Upper lobe of right lung (tissue), 1 donor: ENCODE measurements at places on chromosomes 4 and X. TPM values are rescaled to one million over a fixed set of nuclear protein-coding genes. Genes with fewer than 3 reads are reported as not detected.

DNA sequence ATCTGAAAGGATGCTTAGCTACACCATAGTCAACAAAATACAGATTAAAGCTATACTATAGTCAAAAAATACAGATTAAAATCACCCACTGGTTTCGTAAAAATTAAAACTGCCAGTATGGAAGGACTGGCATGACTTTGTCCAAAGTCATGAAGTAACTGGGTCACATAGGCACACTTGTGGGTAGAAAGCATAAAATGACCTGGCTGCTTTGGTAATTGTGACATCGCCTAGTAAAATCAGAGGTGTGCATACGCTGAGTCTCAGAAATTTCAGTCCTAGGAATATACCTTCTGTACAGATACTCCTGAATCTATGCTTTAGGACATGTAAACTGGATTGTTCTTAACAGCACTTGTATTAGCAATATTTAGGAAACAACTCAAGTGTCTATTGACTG, 28.1 kb downstream of the CLNK start:
- no peak for DNase-seq

The IGBP1 gene
- 51.7 TPM for total RNA-seq

DNA sequence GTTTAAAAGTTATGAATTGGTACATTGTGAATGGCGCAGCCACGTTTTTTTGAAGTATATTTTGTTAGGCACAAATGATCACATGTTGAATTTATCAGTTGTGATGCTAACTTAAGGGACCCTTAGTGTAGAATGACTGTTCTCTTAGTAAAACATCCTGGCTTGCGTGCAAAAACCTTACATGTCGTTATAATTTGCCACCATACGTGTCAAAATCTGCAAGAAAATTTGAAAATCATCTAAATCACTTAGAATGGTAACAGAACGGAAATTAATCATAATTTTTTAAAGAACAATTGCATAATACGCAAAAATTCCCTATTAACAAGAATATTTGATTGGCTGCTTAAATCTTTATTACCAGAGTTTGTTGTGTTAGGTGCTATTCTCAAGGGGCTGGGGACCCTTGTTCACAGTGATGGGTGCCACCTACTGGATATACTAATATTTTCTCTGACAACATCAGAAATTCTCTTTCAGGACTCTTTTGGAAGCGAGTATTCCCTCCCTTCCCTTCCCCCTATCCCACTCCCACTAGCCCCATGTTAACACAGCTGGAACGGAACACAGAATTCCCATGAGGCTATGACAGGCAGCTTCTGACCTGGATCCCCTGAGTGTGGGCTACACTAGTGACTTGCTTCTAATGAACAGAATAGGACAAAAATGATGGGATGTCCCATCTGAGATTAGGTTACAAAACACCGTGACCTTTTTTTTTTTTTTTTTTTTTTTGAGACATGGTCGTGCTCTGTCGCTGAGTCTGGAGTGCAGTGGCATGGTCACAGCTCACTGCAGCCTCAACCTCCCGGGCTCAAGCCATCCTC, 71.8 kb downstream of the SUPT20HL2 start:
- DNase-seq: no peak

GRCh38 chr4:136934601-136935000, 597.7 kb downstream of the PCDH18 start:
- DNase-seq: no peak

- no peak for DNase-seq
Observed at GRCh38 chr4:189445613-189446012, 495.1 kb upstream of the FRG1 start.
